ENCODE measurements at places on chromosomes 6 and 20. TPM values are rescaled to one million over a fixed set of nuclear protein-coding genes. Genes with fewer than 3 reads are reported as not detected.

Gene GZF1
- 12.2 TPM for total RNA-seq

Gene FERMT1
- 2.5 TPM for total RNA-seq

- H3K4me1 ChIP-seq, result peaks cover 8% of the 10 kb centered on the region
- H3K4me3 ChIP-seq, result peak overlapping the region; percentile 1
- no peaks in the 10 kb centered on the region for H3K36me3 ChIP-seq
- DNase-seq, result peak; percentile 74
- H3K27ac ChIP-seq, result no peak overlapping the region
These were observed 65.9 kb upstream of the HCRTR2 start for GRCh38 chr6:55108134-55109130.

- H3K4me3 ChIP-seq, result no peak overlapping the region
- no peaks in the 10 kb centered on the region for H3K36me3 ChIP-seq
- H3K27ac ChIP-seq, result no peak overlapping the region
These were observed 32.3 kb downstream of the NCR2 start for GRCh38 chr6:41367700-41368099.

Gene BCAS4
- total RNA-seq, result 9.6 TPM

DNA sequence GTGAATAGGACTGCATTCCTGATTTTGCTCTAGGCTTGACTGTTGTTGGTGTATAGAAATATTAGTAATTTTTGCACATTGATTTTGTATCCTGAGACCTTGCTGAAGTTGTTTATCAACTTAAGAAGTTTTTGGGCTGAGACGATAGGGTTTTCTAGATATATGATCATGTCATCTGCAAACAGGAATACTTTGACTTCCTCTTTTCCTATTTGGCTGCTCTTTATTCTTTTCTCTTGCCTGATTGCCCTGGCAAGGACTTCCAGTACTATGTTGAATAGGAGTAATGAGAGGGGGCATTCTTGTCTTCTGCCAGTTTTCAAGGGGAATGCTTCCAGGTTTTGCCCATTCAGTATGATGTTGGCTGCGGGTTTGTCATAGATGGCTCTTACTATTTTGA, 13.4 kb downstream of the HLA-DOB start:
- H3K27me3 ChIP-seq, result peaks cover 29% of the 10 kb centered on the region
- no peak overlapping the region for H3K4me3 ChIP-seq
- H3K36me3 ChIP-seq, result no peaks in the 10 kb centered on the region

GRCh38 chr6:28537065-28537464, 11.4 kb downstream of the GPX5 start:
- peak overlapping the region; percentile 82 for H3K4me3 ChIP-seq
- H3K36me3 ChIP-seq, result no peaks in the 10 kb centered on the region
- peak overlapping the region; percentile 12 for H3K27ac ChIP-seq
- H3K4me1 ChIP-seq, result no peaks in the 10 kb centered on the region

Gene PIM1
- 67.3 TPM for total RNA-seq

GRCh38 chr6:5367510-5367909, 106.2 kb downstream of the FARS2 start:
- no peak overlapping the region for H3K27ac ChIP-seq
- no peaks in the 10 kb centered on the region for H3K4me1 ChIP-seq
- no peak for DNase-seq
- no peaks in the 10 kb centered on the region for H3K36me3 ChIP-seq
- no peaks in the 10 kb centered on the region for H3K27me3 ChIP-seq
